ENCODE measurements at places on chromosomes 12 and 14. TPM values are rescaled to one million over a fixed set of nuclear protein-coding genes. Genes with fewer than 3 reads are reported as not detected.

DNA sequence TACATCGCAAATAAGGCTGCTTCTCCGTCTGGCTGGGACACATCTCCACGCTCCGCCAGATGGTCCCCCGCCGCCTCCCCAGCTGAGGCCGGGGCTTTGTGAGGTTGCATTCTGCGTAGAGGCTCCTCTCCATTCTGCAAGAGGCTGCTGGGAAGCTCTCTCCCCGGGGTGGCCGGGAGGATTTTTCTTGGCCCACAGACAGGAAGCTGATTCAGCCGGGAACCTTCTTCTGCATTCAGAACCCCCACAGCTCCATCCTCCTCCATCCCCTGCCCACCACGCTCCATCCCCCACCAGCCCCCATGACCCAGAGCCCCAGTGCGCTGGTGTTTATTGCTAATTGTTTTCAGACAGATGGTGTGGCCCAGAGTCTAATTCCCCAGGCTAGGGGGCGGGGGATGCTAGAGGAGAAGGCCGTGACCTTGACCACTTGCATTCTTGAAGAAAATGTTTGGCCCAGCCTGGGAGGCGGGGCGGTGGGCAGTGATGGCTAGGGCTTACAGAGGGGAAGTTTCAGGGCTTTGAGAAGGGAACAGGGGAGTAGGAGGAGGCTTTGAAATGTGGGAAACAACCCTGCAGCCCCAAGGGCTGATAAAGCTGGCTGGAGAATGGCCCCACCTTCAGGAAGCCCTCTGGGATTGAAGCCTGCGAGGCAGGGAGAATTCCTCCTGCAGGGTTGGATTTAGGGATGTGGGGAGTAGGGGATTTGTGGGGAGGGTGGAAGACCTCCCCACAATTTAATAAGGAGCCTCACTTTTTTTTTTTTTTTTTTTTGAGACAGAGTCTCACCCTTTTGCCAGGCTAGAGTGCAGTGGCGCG lies 88.5 kb upstream of the NCOR2 start:
- peak; percentile 87 for DNase-seq

- no peak for DNase-seq
Measured at GRCh38 chr12:7966563-7966962, 30.6 kb upstream of the SLC2A3 start.

GRCh38 chr12:12221560-12221959 lies 45.3 kb downstream of the LRP6 start:
- DNase-seq = no peak

DNA sequence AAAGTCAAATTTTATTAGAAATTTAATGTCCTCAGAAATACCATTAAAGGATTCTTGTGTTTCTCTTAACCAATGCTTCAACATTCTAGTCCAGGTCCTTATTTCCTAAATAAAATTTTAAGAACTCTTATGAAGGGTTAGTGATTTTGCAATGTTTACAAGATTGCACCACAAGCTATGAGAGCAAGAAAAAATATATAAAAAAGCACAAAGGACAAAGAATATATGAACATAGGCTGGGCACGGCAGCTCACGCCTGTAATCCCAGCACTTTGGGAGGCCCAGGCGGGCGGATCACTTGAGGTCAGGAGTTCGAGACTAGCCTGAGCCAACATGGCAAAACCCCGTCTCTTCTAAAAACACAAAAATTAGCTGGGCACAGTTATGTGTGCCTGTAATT lies 7.7 kb downstream of the RACGAP1 start:
- DNase-seq = no peak

- DNase-seq = no peak
Measured at GRCh38 chr12:111067498-111067897, 147.1 kb upstream of the MYL2 start.

DNA sequence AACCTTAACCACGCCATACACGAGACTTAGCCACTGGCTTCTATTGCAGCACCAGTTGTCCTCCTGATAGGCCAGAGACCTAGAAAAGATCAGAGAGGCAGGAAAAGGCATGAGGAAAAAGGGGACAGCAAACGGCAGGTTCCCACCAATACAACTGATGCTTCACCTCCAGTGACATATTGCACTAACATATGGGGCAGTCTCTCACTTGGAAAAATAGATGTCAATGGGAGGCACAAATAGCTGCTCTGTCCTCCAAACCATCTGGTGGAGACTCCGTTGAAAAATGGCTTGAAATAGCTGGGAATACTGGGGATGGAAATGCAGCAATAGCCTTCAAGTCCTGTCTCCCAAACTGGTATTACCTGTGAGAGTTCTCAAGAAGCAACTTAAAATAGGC lies 20.3 kb downstream of the SLC8A3 start:
- no peak for DNase-seq

Gene INSM2
- polyA plus RNA-seq = not detected

Gene CCDC197
- 0.13 TPM for polyA plus RNA-seq
